ENCODE measurements at places on chromosomes 1 and 21.

GRCh38 chr1:172421974-172422604 lies 1.6 kb downstream of the C1orf105 start:
- no peak for DNase-seq

- no peak for DNase-seq
These were observed 33.8 kb downstream of the OR10J1 start for GRCh38 chr1:159473335-159473734.

GRCh38 chr1:185907246-185907645 lies 173.1 kb downstream of the HMCN1 start:
- no peak for DNase-seq

- no peak for DNase-seq
These were observed 21.5 kb downstream of the SPATA6 start for GRCh38 chr1:48450505-48450904.

DNA sequence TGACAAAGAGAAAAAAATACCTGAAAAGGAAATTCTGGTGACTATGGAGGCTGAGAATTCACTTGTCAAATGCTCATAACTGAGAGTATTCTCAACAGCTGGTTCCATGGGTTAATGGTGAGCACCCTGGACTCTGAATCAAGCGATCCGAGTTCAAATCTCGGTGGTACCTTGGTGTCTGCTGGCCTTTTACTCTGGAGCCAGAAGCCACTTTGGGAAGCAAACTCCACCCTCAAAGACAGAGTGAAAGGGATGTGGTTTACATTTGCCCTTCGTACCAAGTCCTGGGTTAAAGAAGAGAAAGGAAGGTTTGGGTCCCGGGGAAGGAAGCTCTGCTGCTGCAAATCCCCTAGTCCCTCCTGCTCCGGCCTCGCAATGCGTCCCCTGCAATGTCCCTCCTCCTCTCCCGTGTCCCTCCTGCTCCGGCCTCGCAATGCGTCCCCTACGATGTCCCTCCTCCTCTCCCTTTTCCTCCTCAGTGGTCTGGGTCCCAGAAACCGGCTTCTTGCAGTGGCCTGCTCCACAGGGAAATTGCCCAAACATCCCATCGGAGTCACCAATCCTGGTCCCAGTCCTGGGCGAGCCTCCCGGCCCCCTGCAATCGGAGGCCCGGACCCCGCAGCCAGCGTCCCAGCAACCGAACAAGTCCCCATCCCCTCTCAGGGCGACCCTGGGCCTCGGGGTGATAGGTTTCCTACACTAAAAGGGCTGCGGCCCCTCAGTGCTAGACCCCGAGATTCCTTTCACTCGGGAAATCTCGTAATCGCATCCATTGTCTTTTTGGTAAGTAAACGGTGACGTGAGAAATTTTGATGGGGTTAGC lies 129.4 kb downstream of the PPIAL4G start:
- no peak for DNase-seq

GRCh38 chr1:150612014-150612345 lies 17.4 kb downstream of the ENSA start:
- DNase-seq = no peak

- DNase-seq = no peak
These were observed 21.3 kb downstream of the ARV1 start for GRCh38 chr1:231000201-231000600.

DNA sequence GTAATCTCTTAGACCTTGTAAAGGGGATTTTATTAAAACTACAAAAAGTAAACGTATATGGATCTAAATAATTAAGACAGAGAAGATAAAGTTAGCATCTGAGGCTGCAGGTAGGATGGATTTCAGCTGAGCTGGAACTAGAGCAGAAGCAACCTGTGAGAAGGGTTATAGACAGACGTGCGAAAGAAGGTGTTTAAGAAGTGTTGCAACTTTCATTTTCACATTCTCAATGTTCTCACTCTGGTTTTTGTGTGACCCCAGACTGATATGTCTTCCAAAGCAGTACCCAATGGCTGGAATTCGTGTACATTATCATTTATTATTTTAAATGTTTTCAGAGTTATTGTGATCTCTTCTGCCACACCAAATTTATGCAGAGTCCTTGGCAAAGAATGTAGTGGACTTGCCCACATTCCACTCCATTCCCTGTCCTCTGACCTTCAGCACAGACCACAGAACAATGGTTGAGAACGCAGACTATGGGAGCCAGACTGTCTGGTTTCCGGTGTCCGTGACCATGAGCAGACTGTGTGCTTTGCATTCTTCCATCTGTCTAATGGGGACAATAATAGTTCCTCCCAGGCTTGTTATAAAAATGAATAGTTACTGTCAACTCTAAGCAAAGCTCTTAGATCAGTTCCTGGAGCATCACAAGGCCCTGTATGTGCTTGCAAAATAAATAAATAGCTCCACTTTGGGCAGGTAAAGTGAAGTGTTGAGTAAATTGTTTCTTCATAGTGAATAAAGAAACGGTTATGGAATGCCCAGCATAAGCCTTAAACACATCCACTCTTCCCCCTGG lies 140.6 kb upstream of the SAMSN1 start:
- DNase-seq = no peak

DNA sequence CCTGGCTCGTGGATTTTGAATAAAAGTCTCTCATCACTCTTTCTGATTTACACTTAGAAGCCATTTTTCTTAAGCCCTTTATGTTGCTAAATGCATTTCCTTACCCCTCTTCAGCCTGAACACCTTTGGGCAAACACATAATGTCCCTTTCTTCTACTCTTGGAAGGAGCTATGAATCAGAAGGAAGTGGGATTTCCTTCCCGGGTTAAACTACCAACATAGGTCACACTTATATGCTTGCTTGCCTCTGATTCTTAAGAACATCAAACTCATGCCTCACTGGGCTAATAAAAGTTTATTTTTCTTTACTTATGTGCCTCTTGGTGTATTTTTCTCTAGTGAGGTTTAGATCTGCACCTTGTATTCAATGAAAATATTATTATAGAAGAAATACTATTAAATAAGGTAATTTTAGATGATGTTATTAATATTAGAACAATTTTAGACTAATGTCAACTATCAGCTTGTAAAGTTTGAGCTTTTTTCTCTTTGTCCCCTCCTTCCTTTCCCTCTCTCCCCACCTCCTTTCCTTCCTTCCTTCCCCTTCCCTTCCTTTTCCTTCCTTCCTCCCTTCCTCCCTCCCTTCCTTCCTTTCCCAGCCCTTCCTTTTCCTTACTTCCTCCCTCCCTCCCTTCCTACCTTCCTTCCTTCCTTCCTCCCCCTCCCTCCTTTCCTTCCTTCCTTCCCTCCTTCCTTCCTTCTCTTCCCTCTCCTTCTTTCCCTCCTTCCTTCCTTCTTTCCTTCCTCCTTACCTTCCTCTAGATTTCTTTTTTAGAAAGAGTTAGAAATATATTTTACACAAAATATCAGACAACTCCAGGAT lies 66.5 kb upstream of the KCNJ6 start:
- no peak for DNase-seq

DNA sequence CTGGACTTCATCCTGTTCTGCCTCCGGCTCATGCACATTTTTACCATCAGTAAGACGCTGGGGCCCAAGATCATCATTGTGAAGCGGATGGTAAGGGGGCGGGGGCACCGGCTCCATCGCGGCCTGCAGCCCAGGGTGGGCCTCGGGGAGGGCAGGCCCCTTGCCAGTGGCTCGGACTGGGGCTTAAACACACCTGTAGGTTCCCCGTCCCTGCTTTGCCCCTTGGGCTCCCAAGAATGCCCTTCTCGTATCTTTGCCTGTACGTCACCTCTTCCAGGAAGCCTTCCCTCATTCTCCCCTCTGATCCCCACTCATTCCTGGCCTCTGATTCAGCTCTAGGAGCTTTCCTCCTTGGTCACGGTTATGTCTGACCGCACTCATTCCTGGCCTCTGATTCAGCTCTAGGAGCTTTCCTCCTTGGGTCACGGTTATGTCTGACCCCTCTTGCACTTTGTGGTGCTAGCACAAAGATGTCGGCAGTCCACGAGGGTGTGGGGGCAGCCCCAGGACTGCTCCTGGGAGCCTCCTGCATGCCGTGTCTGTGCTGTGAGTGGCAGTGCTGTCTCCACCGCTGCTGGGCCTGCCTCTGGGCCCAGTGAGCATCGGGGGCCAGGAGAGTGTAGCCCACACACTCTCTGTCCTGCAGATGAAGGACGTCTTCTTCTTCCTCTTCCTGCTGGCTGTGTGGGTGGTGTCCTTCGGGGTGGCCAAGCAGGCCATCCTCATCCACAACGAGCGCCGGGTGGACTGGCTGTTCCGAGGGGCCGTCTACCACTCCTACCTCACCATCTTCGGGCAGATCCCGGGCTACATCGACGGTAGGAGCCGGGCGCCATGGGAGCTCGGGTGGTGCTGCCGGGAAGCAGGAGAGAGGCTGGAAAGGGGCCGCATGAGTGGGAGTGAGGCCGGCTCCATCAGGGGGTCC lies 49.1 kb upstream of the LRRC3 start:
- no peak for DNase-seq

GRCh38 chr21:27155130-27155500 lies 188.2 kb upstream of the ADAMTS5 start:
- no peak for DNase-seq

DNA sequence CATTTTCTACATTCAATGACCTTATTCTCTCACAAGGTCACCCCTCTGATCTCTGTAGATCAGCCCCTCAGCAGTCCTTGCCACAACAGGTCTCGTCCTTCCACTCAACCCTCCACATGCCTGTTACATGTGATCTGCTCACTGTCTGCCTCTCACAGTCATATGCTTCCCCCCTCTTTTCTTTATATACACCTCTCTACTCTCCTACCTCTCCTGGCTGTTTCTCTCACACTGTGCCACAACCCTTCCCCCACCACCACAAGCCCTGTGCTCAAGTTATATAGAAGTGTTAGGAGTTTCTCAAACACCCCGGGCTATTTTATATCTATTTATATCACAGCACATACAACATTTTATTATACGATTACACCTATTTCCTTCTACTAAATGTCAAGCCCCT lies 12.6 kb downstream of the B3GALNT2 start:
- DNase-seq = no peak

DNA sequence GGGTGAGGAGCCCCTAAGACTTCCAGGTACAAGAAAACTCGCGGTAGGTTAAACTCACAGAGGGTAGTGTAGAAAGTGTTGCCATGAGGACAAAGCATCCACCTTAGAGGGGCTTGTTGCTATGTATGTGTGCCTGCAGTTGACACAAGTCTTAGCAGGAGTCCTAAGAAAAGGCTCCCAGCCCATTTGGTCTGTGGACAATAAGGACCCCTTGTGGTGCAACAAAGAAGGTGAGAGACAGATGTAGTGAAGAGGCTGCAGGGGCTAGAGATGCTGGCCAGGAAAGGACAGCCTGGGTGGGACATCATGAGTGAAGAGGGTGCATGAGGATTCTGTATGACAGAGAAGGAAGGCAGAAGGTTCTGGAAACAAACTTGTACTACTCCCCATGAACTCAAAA lies 36.3 kb upstream of the IL10 start:
- no peak for DNase-seq

DNA sequence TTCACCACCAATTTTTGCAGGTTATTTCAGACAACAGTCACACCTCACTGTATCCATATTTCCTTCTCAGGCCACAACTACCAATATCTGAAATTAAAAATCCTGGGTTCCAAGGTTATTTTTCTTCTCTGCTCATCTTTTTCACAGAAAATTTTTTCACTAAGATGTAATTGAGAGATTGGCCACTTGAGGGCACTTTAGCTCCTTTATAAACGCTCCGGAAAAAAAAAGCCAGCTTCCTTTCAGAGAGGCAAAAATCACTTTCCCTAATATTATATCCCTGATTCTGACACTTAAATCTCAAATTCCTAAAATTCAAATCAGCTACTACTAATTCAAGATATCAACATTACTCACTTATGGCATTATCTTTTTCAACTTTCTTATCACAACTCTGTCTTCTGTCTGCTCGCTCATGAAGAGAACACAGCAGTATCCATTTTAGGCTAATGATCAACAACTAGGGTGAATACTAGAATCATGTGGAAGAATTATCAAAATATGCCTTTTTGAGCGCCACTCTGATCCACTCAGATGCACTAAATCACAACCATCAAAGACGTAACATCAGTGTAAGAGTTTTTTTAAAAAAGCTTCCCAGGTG lies 101.4 kb upstream of the RGS1 start:
- no peak for DNase-seq

DNA sequence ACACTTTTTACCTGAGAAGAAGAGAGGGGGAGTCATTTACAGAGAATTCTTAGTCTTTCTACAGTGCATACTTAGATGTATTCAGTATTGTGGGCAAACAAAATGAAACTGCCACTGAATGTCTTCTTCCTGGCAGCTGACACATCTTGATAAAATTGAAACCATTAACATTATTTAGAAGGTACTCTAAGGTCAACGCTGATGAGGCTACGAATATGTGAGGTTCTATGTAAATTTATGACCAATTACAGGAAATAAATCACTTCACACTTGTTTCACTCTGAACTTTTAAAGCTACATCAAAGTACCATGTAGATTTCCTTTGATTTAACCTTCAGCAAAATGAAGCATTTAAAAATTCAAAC lies 51.3 kb upstream of the GFI1 start:
- no peak for DNase-seq

DNA sequence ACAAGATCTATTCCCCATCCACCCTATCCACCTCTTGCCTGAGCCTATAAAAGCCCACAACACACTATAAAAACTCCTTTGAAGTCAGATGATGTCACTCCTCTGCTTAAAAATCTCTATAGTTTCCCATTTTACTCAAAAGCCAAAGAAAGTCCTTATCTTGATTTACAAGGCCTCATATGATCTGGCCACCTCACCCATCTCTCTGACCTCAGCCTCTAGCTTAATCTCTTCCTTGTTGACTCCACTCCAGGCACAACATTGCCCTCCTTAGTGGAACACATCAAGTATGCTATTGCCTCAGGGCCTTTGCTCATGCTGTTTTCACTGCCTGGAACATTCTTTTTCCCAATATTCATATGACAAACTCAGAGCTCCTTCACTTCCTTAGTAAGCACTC lies 33.3 kb downstream of the ZNF281 start:
- DNase-seq = no peak

DNA sequence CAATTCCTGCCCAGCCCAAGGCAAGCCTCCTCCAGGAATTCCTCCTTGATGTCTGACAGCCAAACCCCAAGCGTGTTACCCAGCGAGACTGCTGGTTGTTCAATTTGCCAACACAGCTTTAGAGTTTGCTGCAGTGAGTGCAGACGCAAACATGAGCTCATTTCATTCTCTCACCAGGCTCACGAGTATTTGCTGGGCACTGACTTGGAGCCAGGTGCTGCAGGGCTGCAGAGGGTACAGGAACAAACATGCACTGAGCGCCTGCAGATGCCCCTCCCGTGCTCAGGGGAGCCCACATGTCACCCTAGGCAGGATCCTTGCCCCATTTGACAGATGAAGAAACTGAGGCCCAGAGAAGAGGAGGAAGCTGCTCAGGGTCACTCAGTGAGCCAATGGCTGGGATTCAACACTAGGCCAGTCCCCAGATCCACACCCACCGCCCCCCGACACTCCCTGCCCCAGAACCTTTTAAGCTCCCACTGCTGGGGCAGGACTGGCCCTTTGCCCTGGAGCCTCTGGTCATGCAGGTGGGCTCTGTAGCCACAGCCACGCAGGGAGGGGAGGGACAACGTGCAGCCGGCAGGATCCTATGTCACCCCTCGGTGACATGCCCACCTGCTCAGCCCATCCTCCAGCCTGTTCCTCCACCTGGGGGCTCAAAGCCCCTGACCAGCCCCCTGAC lies 363.7 kb downstream of the MATN1 start:
- no peak for DNase-seq
